ENCODE measurements at places on chromosomes 4 and X.

GRCh38 chr4:13525606-13526281 lies 18.6 kb downstream of the NKX3-2 start:
- no peak for DNase-seq

DNA sequence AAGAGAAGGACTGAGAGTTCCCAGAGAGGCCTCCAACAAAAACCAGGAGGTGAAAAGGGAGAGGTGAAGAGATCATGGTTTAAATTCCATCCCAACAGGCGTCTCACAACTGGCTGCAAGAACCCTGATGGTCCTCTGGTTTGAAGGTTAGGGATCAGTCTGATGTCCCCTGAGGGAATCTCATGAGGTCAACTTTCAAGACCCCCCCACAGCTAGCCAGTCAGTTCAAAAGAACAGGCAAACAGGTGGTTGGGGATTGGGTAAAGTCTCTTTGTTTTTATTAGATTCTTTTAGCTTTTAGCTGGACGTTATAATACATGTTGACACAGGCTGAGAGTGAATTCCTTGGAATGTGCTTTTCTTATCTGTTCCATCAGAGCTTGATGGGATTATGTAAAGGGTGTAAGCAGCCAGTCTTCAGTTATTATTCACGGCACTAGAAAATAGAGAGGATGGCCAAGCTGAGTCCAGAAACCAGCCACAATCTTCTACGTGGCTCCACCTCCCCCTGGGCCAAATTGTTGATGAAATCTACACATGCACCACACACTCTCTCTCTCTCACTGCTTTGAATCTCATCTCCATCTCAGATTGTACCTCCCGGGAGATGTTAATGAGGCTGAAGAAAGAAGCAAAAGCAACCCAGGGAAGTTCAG lies 20.8 kb downstream of the ENPP6 start:
- no peak for DNase-seq

- DNase-seq: no peak
Observed at GRCh38 chr4:87807402-87807801, 8.0 kb downstream of the IBSP start.

GRCh38 chrX:12496343-12496742 lies 294.9 kb upstream of the PRPS2 start:
- no peak for DNase-seq

DNA sequence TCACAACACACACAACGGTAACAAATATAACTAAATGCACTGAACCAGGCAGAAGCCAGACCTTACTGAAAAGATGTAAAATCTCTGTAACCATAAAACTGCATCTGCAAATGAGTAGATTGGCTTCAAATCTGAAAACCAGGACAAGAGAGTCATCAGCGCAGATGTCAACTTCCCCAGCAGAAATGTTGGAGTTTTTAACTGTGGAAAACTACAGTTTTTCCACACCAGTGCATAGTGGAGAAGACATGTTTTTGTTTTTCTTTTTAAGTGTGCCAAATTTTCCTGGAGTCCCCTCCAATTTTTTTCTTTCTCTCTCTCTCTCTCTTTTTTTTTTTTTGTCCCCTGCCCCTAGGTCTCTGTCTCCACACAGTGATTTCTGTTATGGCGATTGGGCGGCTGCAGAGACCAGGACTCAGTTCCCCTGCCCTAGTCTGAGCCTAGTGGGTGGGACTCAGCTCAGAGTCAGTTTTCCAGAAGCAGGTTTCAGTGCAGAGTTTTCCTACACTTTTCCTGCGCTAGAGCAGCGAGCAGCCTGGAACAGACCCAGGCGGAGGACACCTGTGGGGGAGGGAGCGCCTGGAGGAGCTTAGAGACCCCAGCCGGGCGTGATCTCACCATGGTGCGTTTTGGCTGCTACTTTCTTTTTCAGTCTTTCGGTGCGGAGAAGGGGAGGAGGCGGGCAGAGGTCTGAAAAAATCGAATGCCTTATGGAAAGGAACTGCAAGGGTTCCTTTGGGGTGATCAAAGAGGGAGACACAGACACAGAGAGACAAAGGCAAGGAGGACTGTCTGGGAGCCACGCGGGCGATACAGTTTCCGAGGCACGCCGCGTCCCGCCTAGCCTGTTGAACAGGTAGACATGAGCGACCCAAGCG lies at the start of gene GUCY1A1:
GUCY1A1 (plus strand) TSS at position 505 of the 878 bp plus-strand sequence. CDS start 30,020 bp downstream, outside the sequence.
- DNase-seq: no peak

DNA sequence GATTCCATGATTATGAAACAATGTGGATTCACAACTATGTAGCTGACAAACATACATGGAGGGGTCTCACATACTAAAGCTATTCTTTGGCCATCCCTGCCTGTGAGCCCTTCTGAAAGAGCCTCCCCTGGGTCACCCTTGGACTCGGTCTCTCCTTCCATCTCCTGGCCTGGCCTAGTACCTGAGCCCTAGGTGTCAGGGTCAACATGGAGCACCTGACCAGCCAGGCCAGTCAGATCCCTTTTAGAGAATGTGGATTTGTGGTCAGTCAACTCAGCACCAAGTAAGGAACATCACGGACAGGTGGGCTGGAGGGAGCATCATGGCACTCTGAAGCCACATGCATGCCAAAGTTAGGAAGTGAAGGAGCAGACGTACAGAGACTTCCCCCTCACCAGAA lies 16.3 kb downstream of the ATP8A1 start:
- DNase-seq: no peak

GRCh38 chr4:51885363-51885762 lies 42.4 kb downstream of the DCUN1D4 start:
- DNase-seq: peak; percentile 13

- no peak for DNase-seq
Observed at GRCh38 chrX:46256875-46257274, 288.3 kb downstream of the ZNF674 start.

DNA sequence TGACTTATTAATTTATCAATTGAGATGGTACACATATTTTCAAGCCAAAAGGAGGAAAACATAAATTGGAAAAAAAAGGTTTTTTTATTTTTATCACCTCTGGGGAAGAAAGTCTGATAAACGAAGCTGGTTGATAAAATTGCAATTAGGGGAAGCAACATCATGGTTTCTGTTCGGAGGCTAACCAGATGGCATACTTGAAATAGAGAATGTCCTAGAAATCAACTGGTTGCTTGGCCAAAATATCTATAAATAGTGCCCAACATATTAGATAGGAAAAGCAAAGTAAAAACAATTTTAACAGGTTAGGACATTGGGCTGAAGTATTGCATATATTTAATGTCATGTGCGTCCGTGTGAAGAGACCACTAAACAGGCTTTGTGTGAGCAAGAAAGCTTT lies 14.3 kb downstream of the KLKB1 start:
- DNase-seq: no peak

GRCh38 chr4:98470831-98471230 lies 187.6 kb downstream of the TSPAN5 start:
- no peak for DNase-seq

- no peak for DNase-seq
Observed at GRCh38 chr4:145870155-145871020, 68.2 kb downstream of the ZNF827 start.

DNA sequence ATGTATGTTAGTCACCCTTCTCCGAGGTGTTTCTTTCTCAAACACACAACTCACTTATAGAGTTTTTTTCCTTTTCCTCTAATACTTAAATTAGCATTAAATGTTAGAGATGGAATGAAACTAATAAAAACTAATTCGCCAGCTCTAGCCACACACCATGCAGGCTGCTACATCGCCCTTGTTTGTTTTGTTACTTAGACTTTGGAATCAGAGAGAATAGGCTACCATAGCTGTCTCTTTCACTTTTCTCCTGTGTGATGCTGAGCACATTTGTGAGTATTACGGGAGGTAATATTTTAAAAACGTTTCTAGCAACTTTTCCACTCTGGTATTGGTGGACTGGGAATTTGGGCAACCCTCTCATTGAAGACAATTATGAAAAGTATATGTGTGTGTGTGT lies 43.5 kb downstream of the ESX1 start:
- DNase-seq: no peak

- DNase-seq: no peak
Observed at GRCh38 chr4:181819946-181820345, 423.3 kb upstream of the TENM3 start.

DNA sequence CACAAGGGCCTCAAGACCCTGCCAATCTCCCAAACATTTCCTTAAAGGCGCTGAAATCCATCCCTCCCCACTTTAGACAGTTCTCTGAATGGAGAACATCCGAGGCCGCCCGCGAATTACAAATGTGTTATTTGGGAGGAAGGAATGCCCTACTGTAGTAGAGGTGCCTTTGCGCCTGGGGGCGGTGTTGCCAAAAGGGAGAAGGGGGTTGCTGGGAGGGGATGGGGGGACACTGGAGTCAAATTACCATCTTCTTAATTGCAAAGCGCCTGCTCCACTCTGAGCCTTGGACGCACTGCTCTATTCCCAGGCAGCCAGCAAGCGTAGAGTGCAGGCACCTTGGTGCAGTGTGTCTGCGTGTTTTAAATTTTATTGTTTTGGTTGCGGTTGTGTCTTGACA lies 2.7 kb downstream of the TMEM255A start:
- no peak for DNase-seq

DNA sequence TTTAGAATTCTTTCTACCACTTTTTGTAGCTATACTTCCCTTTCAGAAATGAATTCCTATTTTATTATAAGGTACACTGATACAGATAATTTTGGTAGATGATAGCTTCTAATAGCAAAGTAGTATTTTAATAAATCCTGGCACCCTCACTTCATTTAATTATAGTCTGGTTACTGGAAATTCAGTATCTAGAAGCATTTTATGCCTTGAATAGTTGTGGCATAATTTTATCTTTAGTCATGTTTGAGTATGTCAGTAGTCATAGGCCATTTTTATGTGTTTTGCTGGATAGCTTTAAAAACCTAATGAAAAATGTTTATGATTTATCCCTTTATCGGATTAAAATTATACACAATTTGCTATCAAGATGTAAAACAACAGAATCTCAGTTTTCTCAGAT lies 92.3 kb downstream of the DIAPH2 start:
- no peak for DNase-seq

DNA sequence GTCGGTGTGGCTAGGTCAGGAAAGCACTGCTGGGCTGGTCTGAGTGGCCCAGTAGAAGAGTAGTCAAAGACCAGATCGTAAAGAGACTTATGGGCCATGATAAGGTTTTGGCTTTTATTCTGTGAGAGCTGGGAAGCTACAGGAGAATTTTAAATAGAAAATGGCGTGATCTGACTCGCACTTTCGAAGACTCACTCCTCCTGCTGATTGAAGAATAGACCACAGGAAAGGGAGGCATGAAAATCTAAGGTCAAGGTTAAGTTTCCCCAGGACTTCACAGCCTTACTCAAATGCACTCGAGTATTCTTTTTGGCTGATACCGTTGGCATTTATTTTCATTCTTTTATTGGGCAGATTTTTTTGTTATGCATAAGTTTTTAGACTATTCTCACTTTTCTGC lies 231.4 kb upstream of the ANKRD50 start:
- no peak for DNase-seq

DNA sequence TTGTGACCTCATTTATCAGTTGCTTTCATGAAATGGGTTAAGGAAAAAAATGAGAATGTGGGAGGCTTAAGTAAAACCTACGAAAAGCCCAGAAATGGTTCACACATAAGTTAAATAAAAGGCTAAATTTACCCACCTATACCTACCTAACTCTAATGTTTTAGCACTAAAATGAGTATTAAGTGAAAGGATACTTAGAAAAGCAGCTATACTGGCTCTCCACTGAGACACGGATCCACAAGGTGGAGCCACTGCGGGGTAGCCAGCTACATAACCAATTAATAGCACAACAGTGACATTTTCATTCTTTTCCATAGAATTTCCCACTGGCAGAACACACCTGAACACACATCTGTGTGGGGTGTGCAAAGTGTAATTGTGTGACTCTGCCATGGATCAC lies 101.9 kb downstream of the MAML3 start:
- DNase-seq: peak; percentile 28

GRCh38 chr4:6010789-6011188 lies 7.4 kb downstream of the C4orf50 start:
- DNase-seq: no peak

DNA sequence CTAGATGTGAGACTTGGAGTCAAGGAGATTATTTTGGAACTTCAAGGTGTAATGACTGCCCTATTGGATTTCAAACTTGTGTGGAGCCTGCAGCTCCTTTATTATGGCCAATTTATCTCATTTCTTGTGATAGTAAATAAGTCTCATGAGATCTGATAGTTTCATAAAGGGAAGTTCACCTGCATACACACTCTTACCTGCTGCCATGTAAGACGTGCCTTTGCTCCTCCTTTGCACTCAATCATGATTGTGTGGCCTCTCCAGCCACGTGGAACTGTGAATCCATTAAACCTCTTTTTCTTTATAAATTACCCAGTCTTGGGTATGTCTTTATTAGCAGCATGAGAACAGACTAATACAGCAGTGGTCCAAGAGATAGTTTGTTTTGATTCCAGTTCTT lies 19.1 kb downstream of the PF4 start:
- DNase-seq: no peak

DNA sequence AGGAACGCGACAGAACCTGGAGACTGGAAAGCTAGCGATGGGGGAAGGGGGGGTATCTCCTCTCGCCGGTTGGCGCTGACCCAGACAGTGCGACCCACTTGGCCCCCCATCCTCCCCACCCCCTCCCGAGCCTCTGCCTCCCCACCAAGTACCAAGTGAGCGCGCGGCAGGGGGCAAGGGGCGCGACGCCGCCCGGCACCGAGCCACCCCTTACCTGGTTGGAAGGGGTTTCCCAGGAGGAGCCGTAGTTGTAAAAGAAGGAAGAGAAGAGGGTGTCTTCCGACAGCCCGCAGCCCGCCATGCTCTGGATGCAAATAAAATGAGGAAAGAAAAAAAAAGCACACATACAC lies 112.2 kb downstream of the DHX15 start:
- no peak for DNase-seq

GRCh38 chrX:151983186-151983585 lies 8.7 kb upstream of the GABRE start:
- DNase-seq: no peak

GRCh38 chr4:69322055-69322454 lies 41.8 kb downstream of the UGT2B28 start:
- no peak for DNase-seq

DNA sequence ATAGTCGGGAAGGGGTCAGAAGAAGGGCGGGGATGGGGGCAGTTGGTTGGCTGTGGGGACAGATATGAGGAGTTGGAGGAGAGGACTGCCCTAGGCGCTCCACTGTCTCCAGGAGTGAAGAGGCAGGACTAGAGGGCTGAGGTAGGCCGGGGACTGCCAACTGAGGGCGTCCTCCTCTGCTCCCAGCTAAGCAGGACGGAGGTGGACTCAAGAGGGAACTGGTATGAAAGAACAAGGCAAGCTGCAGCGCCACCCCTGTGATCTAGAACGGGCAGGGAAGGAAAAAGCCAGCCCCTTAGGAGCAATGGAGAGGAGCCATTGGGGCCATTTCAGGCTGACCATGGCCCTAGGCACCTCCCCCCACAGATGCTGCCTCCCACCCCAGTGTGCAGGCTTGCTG lies 14.0 kb downstream of the BEND2 start:
- DNase-seq: no peak

- DNase-seq: no peak
Observed at GRCh38 chr4:89248879-89249281, 58.7 kb downstream of the GPRIN3 start.
